ENCODE measurements at places on chromosomes 1 and 21.

GRCh38 chr1:181184621-181185020 is 96.1 kb downstream of the IER5 start:
- no peak for DNase-seq

DNA sequence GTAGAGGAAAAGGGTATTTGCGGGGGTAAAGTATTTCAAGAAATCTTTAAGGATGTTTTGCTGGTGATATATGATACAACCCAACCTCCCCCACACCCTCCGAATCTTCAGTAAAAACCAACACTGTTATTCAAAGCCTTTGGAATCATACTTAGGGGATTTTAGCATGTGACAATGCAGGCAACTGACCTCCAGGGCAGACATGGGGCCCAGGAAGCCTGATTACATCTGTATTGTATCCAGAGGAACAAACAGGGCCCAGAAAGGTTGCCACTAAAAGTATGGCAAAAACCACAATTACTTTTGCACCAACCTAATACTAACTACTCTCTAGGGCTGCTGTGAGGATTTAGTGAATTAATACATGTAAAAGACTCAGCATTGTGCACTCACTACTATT is 43.9 kb upstream of the CNN3 start:
- DNase-seq = no peak

- DNase-seq = no peak
Observed at GRCh38 chr21:28714777-28715464, 277.8 kb downstream of the LTN1 start.

DNA sequence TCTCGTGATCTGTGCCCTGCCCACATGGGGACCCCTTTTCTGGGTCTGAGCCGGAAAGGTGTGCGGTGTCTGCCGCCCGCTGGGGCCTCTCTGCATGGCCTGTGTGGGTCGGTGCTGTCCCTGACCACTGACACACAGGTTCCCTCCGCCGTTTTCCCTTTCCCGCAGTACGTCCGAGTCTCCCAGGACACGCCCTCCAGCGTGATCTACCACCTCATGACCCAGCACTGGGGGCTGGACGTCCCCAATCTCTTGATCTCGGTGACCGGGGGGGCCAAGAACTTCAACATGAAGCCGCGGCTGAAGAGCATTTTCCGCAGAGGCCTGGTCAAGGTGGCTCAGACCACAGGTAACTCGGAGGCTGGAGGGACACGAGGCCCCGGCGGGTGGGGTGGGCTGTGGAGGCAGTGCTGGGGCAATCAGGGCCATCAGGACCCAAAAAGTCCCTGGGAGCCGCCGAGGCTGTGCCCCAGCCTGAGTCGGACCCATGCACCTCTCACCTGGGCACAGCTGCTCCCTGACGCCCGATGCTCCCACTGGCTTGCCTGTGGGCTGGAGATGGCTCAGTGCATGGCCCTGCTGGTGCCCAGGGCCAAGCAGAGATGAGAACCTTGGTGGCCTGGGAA is 13.3 kb downstream of the TRPM2 start:
- DNase-seq = no peak

- DNase-seq = no peak
Observed at GRCh38 chr1:201274616-201275252, 8.6 kb upstream of the PKP1 start.

DNA sequence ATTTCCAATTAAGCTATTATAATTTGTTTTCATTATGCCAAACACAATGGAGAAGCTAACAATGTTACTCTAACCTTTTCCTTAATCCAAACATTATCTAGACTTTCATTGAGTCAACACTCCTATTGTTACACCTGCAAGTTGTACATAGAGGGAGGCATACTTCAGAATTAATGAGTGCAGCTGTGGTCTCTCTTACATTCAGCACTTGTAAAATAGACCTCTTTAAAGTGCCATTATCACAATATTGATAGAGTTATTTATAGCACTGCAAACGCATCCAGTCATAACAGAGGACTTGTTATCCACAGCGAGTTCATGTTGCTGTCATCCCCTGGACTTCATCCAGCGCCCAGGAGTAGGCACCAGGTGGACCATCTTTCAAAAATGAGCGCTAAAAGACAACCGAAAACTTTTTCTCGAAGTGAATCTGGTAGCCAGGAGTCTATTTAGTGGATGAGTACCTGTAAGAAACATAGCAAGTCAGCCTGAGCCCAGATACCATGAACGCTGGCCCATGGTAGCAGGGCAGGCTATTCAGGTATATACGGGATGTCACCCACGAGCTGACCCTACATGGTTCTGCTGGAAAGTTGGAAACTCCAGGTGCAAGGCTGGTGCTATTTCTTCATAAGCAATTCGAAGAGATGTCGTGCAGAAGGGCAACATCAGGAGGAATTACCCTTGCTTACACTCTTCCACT is 70.6 kb upstream of the NFIA start:
- no peak for DNase-seq

DNA sequence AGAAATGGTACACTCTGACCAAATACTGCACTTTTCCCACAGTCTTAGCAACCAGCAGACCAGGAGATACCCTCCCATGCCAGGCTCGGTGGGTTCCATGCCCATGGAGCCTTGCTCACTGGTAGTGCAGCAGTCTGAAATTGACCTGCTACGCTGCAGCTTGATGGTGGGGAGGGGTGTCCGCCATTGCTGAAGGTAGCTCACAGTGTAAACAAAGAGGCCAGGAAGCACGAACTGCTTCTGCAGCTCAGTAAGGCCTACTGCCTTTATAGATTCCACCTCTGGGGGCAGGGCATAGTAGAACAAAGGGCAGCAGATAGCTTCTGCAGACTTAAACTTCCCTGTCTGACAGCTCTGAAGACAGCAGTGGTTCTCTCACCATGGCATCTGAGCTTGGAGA is 12.3 kb upstream of the IFI44L start:
- no peak for DNase-seq

DNA sequence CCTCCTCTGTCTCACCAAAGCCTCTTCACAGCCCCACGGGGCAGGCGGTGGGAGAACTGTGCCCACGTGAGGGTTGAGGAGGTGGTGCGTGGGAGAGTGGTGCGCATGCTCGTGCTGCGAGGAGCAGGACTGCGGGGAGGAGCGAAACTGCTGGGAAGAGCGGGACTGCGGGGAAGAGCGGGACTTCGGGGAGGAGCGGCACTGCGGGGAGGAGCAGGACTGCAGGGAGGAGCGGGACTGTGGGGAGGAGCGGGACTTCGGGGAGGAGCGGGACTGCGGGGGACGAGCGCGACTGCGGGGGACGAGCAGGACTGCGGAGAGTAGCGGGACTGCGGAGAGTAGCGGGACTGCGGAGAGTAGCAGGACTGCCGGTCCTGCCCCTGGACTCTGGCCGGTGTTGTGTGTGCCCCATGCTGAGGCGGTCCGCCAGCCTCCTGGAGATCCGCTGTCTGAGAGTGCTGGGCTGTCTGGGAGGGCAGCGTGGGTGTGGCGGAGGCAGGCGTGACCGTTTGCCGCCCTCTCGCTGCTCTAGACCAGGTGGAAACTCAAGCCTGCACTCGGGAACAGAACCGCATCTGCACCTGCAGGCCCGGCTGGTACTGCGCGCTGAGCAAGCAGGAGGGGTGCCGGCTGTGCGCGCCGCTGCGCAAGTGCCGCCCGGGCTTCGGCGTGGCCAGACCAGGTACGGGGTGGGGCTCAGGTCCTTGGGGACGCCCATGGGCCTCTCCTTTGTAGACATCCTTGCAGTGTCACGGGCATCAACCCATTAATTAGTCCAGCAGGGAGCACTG is 24.6 kb downstream of the TNFRSF1B start:
- no peak for DNase-seq

GRCh38 chr1:192639607-192640368 is 3.8 kb downstream of the RGS13 start:
- no peak for DNase-seq

- DNase-seq = no peak
Observed at GRCh38 chr1:92747735-92748134, 37.2 kb downstream of the EVI5 start.

GRCh38 chr1:193079187-193079586 is 19.8 kb downstream of the RO60 start:
- DNase-seq = no peak

DNA sequence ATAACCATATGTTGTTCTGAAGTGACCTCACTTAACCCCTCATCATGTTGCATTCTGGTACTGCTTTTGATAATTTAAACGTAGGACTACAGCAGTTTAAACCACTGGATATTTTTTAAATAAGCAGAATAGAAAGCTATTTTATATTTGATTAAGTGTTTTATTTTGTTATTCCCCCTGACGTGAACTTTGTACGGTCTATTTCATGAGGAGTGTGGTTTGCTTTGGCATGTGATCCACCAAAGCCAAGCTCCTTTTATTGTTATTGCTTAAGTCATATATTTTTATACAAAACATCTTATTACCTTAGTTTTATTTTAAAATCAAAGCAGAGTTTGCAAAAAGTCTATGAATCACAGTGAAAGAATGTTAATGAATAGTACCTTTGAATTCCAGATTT is 101.4 kb upstream of the L1TD1 start:
- no peak for DNase-seq

DNA sequence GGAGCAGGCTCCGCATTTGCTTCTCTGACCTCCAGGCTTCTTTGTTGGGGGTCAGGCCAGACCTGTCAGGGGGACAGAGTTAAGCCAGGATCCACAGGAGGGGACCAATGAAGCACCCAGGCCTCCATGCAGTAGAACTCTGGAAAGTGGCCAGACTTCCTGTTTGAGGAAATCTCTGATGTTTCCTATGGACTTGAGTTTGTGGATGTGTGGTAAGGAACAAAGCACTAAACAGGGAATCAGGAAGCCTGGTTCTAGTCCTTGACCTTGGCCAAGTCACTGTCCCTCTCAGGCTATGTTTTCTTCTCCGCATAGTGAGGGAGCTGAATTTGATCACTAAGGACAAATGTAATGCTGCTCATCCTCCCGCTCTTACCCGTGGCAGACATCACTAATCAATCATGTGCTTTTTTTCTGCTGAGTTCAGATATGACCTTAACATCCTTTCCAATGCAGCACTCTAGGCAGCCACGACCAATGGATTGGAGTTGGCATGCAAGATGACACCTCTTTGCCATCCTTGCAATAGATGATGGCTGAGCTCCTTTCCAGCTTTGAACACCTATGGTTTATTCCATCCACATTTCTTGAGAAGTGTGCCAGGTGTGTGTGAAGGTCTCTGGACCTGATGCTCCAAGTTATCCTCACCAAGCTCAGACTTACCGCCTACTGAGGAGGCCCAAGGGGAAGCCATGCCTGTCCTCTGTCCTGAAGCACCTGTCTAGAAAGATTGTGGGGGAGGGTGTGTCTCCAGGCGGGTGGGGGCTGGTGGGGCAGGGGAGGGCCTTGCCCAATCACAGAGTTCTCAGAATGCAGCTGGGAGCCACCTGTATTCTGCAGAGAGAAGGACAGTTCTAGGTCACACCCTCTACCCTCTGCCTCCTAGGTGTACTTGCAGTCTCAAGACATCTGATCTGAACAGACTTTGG is 9.9 kb downstream of the SH2D2A start:
- DNase-seq = no peak

GRCh38 chr1:172885971-172886370 is 164.8 kb downstream of the TNFSF18 start:
- DNase-seq = no peak

DNA sequence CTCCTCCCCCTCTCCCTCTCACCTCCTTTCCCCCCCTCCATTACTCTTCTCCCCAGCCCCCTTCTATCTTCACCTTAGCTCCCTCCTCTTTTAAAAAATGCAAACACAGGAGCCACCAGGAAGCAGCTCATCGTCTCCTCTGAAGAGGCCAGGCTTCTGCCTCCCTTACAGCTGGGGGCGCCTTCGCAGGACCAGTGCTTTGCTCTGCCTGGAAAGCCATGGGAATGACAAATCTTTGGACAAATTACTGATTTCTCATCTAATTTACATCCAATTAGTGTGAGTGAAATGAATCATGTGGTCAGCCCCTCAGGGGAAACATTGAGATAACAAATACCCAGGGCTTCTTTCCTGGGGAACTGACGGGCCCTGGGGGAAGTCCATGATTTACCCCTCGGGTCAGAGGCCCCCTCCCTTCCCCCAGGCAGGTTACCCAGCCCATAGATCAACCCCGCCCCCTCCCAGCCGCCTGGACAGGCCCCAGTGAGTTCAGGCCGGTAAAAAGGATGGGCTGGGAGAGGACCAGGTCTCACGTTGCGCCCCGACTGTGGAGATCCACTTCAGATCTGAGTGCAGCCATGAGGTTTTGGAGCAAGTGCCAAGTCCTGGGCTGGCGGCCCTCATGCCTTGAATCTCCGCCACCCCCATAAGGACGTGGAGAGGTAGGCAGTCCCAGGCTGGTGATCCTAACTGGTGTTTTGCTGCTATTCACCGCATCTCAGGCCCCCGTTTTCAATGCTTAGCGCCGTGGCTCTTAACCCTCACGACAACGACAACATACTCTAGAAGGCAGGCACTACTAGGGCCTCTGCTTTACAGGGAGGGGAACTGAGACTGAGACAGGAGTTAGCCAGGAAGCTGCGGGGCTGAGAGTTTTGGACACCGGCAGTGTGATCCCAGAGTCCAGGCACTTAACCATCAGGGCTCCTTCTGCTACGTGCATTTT is 300.8 kb downstream of the RRAGC start:
- DNase-seq = no peak

- DNase-seq = no peak
Observed at GRCh38 chr1:91176250-91176649, 154.4 kb upstream of the ZNF644 start.

- DNase-seq = no peak
Observed at GRCh38 chr1:38217316-38217715, 170.7 kb upstream of the POU3F1 start.

- DNase-seq = no peak
Observed at GRCh38 chr1:196381544-196381943, 226.7 kb downstream of the KCNT2 start.

Measured in stimulated activated naive CD4-positive, alpha-beta T cell (primary cell).